ENCODE measurements at places on chromosomes 5 and 9.

- DNase-seq: no peak
Measured at GRCh38 chr5:59038798-59039295, 456.0 kb downstream of the RAB3C start.

GRCh38 chr5:102324714-102325113 lies 28.6 kb upstream of the SLCO4C1 start:
- no peak for DNase-seq

GRCh38 chr9:93601063-93601462 lies 24.7 kb downstream of the PHF2 start:
- DNase-seq: no peak

GRCh38 chr9:119736491-119737454 lies 367.5 kb upstream of the BRINP1 start:
- no peak for DNase-seq

GRCh38 chr5:14147210-14147609 lies 4.1 kb downstream of the TRIO start:
- DNase-seq: no peak

- DNase-seq: no peak
Measured at GRCh38 chr5:26487553-26487952, 550.8 kb downstream of the CDH9 start.

DNA sequence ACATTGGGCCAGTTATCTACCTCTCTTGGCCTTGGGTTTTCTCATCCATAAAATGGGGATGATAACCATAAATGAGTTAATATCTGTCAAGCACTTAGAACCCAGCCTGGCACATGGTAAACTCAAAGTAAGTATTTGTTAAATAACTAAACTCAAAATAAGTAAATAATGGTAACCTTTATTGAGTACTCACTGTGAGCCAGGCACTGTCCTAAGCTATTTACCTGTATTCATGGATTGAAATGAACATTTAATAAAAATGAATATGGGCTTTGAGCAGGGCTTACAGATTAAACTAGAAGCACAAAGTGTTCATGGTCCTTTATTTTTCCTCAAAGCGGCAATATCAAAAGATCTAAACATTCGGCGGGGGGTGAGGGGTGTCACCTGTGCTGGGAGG lies 16.7 kb downstream of the CORO2A start:
- no peak for DNase-seq

DNA sequence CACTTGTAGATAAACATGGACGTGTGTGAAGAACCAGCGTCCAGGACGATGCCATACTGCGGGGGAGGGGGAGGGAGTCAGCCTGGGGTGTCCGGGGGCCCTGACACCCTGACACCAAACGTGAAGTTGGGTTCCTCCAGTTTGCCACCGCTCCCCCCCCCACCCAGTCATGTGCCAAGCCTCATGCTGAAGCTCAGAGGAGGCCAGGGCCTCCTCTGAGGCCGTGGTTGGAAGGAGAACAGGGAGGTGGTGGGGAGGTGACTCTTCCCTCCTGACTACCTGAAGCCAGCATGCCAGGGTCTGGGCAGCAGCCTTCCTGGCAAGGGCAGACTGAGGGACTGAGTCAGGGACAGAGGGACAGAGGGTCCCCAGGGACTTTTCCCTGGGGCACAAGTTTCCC lies 1.6 kb downstream of the ENTPD2 start:
- no peak for DNase-seq

GRCh38 chr5:160421625-160422258 lies at the start of gene PTTG1:
PTTG1 (plus strand) TSS chr5:160421855; CDS start chr5:160422313, 458 bp downstream.
- peak; percentile 83 for DNase-seq

GRCh38 chr5:159695741-159696294 lies 220.5 kb upstream of the ADRA1B start:
- DNase-seq: no peak

GRCh38 chr5:6827526-6828219 lies 114.4 kb downstream of the TENT4A start:
- no peak for DNase-seq

DNA sequence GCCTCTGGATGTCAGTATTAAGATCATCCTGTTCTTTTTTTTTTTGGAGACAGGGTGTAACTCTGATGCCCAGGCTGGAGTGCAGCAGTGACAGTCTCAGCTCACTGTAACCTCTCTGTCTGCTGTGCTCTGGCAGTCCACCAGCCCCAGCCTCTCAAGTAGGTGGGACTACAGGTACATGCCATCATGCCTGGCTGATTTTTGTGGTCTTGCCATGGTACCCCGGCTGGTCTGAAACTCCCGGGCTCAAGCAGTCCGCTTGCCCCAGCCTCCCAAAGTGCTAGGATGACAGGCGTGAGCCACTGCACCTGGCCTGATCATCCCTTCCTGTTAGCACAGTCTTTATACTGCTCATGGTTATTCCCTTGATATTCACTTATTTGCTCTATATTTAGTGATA lies 3.5 kb downstream of the KDM4C start:
- no peak for DNase-seq

All from stimulated activated CD8-positive, alpha-beta memory T cell treated with anti-CD3 and anti-CD28 coated beads, Interleukin-7, amount 100 ng/mL, for 1 hour (primary cell).